Posterior cingulate gyrus (tissue), 11 donors: ENCODE measurements at places on chromosomes 3 and 15.

DNA sequence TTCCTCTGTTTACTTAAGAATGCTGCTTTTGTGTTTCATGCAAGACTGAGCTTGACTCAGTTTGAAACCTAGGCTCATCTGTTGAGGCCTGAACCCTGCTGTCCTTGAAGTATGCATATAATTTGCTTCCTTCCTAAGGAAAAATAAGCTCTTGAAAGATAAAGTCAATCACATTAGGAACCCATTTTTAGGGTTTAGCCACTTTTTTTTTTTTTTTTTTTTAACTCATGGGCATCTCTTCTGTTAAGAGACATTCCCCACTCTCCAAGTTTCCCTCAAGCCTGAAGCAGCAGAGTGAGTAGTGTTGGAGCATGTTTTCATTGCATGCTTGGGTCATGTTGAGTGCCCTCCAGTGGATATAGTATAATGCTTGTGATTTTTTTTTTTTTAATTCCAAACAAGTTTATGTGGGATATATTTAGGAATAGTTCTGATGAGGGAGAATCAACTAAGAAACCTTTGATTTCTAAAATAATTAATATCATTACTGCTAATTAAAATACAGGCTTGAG lies 3.6 kb downstream of the CTNNB1 start:
- DNase-seq, result no peak

GRCh38 chr15:51793521-51794305 lies 35.7 kb upstream of the TMOD3 start:
- DNase-seq, result peak; percentile 27

GRCh38 chr3:47825590-47825989 lies 22.7 kb downstream of the DHX30 start:
- DNase-seq, result no peak

DNA sequence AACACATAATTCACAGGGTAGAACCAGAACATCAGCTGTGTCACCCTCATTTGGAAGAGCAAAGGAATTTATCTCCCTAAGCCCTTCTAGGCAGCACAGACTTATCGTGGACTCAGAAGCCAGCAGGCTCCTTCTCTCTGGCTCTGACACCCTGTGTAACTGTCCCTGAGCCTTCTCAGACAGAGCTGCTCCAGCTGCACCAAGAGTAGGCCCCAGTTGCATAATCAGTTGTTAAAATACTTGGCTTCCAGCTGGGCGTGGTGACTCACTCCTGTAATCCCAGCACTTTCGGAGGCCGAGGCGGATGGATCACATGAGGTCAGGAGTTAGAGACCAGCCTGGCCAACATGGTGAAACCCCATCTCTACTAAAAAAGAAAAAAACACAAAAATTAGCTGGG lies 49.4 kb upstream of the ACVR2B start:
- DNase-seq, result no peak
